ENCODE measurements at places on chromosomes 3 and 15.

DNA sequence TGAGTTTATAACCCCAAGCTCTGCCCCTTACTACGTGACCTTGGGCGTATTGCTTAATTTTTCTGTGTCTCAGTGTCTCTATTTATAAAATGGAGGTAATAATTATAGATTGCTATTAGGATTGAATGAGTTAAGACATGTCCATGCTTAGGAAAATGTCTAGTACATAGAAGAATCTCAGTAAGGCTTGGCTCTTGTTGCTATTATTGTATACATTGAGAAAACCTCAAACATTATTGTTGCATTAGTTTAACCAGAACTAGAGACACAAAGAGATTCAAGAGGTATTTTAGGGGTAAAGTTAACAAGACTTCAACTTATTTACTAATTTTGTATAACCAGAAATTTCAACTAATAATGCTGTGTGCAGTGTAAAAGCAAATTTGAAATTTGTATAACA is 66.7 kb downstream of the MEF2A start:
- DNase-seq: no peak

- no peak for DNase-seq
Measured at GRCh38 chr15:34984889-34985630, 3.0 kb downstream of the ZNF770 start.

DNA sequence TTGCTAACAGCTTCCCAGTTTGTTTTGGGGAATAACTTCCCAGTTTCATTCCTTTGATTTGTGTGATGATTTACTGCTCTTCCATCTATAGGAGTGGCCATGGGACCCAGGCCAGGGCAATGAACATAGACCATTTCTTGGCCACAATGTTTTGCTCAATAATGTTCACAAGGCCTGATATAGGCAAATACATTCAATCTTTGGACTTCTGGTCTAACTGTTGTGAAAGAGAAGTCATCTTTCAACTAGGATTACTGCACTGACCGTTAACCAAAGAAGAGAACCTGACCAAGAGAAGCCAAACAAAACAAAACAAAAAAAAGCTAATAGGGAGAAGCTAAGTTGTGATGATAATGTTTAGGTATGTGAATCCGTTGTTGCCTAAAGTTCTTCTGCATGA is 221.8 kb upstream of the SUCLG2 start:
- DNase-seq: no peak

DNA sequence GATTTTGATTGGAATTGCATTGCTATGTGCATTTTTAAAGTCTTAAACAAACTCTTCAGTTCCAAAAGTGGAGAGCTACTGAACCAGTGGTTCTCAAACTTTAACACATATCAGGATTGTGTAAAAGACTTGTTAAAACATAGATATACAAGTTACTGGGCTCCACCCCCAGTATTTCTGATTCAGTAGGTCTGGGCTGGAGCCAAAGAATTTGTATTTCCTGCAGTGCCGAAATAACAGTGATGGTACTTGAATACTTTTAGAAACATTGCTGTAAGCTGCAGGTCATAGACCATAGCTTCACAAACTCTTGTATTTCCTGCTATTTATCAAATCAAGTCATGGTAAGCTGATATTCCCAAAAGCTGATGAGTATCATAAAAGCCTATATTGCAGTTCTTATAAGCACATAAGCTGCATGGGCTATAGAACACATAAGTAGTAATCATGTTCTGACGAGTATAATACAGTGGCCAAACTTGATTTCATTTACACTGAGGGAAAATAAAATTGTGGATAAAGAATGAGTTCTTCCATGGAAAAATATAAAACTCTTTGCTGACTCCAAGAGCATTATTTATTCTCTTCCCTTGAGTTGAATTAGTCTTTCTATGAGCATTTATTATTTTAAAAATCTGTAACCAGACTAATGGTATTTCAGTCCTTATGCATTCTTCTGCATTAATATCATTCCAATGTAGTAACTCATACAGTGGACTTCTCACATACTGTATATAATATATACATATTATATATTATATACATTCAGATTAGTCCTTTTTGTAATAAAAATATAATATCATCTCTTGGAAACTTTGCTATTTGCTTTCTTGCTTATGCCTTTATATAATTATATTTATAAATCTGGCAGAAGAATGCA is 550.5 kb upstream of the AGTR1 start:
- no peak for DNase-seq

- DNase-seq: no peak
Measured at GRCh38 chr3:98246142-98246541, 17.9 kb upstream of the OR5H6 start.

DNA sequence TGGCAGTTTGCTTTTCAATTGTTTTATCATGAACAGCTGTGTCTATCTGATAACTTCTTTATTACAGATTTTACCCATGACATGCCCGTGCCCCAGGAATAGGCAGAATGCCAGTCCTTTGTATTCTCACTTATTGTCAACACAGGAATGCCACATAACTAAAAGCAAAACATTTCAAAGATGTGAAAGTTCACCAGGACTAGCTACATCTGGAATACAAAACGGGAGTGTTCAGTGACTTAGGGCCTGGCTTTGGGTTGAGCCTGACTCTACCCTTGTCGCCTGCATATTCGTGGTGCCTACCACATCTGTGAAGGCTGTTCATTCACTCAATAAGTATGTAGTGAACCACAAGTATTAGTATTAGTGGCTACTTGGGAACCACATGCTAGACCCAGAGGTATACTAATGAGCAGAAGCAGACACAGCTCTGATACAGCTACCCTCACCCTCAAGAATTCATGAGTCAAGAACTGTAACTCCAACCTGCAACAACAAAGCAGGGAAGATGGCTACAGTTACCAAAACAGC is 2.9 kb downstream of the TNFSF10 start:
- no peak for DNase-seq

- DNase-seq: no peak
Measured at GRCh38 chr15:69812861-69813261, 284.9 kb downstream of the TLE3 start.

- no peak for DNase-seq
Measured at GRCh38 chr3:194133661-194134230, 2.2 kb upstream of the HES1 start.

DNA sequence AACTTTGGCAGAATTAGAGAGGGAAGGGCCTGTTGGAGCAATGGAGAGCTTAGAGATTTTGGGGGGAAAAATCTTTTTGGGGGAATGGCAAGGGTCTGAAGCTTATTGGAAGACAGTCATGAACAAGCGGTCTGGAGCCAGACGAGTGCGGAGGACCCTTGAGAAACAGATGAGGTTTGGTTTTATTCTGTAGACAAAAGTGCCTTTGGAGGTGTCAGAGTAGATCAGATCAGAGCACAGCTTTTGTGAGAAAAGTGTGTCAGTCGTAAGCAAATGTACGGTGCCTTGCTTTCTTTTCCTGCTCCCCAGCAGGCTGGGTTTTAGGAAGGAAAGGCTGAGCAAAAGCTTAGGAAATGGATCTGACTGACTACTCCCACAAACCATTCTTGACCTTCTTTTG is 236.8 kb upstream of the TPRG1 start:
- DNase-seq: no peak

DNA sequence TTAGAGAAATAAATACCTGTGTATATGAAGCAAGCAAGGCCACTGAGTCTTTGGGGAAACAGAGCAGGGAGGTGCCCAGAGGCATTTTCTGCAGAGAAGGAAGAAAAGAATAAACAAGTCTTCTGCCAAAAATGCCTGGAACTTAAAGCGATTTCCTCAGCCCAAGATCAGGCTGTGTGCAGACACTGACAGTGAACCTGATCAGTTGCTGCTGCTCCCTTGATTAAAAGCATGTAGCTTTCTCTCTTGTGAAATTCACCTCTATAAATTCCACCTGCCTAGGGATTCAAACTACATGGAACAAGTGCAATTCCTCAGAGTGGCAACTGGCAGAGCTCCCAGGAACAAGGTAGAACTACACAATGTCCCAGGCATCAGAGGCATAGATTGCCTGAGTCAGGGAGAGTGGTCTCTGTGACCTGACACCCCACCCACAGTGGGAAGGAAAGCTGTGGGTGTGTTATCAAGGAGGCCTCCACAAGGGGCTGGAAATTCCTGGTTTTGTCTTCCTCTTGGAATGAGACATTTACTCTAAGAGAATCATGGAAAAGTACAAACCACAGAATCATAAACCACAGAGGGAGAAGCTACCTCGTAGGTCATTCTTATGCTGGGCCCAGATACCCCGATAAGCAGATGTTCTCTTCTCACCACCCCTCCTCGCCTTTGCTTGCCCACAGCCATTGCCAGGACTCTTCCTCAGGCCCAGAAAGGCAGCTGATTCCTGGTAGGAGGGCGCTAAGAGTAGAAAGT is 1.8 kb upstream of the ZBTB38 start:
- no peak for DNase-seq

GRCh38 chr3:13276438-13277195 is 143.5 kb downstream of the NUP210 start:
- DNase-seq: no peak

DNA sequence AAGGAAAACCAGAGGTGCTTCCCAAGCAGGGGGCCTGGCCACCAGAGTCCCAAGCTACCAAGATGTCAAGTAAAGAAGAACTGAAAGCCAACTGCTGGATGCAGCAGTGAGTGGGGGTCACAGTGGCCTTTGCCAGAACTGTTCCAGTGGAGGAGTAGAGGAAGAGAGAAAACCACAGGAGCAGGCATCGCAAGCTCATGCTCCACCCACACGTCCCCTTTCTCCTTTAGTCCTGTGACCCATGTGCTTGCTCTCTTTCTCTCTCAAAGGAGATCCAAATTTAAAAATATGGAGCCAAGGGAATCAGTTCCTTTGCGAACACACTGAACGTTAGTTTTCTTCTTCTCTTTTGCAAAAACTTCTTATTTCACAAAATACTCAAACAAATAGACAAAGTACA is 12.4 kb upstream of the ABHD2 start:
- no peak for DNase-seq
